Activated CD8-positive, alpha-beta T cell treated with anti-CD3 and anti-CD28 coated beads, Interleukin-2, amount 10 ng/mL, durations not matched to agents 7 days and 5 days (primary cell): ENCODE measurements at places on chromosomes 1 and 21.
A peak's percentile ranks its signal among the peaks of the same experiment; 100 is the strongest.

- DNase-seq, result no peak
- no peaks in the 10 kb centered on the region for H3K36me3 ChIP-seq
- H3K27me3 ChIP-seq, result no peaks in the 10 kb centered on the region
- H3K27ac ChIP-seq, result no peak overlapping the region
- H3K4me1 ChIP-seq, result no peaks in the 10 kb centered on the region
These were observed 39.0 kb upstream of the GRIK3 start for GRCh38 chr1:37073152-37073853.

DNA sequence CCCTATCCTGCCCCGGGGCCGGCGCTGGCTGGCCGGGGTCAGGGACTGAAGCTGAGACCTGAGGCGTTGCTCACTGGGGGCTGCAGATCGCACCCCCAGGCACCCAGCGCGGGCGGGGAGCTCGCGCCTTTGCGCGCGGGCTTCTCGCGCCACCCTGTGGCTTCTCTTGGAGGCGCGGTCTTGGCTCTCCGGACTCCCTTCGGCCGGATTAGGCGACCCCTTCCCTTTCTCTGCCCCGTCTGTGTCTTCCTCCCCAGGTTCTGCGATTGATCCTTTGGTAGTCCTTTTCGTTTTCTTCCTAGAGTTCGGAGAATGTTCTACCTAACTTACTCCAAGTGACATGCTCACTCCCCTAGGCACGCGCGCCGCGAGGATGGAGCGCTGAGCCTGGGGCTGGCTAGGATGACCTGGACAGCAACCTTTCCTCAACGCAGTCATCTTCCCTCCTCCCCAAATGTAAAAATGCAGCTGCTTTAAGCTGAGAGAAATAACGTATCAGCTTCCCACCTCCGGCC is 495 bp upstream of the NTRK1 start:
- peak overlapping the region; percentile 72 for H3K4me3 ChIP-seq
- H3K27me3 ChIP-seq, result peaks cover 39% of the 10 kb centered on the region
- peaks cover 56% of the 10 kb centered on the region for H3K4me1 ChIP-seq

GRCh38 chr1:194338241-194338948 is 1152.0 kb upstream of the B3GALT2 start:
- H3K27me3 ChIP-seq, result no peaks in the 10 kb centered on the region
- no peak for DNase-seq
- no peaks in the 10 kb centered on the region for H3K4me1 ChIP-seq
- H3K36me3 ChIP-seq, result no peaks in the 10 kb centered on the region

DNA sequence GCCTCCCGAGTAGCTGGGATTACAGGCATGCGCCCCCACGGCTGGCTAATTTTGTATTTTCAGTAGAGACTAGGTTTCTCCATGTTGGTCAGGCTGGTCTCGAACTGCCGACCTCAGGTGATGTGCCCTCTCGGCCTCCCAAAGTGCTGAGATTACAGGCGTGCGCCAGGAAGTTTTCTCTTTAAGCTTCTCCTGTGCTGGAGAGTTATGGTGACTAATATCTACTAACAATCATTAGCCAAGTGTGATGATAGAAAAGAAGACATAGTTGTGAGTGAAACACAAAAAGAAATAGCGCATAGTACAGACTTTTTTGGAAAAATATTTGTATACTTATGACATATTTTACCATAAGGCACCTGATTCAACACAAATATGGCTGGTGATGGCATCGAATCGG is 56.5 kb downstream of the SETD4 start:
- H3K36me3 ChIP-seq, result no peaks in the 10 kb centered on the region
- H3K27me3 ChIP-seq, result peaks cover 2% of the 10 kb centered on the region
- H3K4me3 ChIP-seq, result no peak overlapping the region
- no peaks in the 10 kb centered on the region for H3K4me1 ChIP-seq
- DNase-seq, result no peak

DNA sequence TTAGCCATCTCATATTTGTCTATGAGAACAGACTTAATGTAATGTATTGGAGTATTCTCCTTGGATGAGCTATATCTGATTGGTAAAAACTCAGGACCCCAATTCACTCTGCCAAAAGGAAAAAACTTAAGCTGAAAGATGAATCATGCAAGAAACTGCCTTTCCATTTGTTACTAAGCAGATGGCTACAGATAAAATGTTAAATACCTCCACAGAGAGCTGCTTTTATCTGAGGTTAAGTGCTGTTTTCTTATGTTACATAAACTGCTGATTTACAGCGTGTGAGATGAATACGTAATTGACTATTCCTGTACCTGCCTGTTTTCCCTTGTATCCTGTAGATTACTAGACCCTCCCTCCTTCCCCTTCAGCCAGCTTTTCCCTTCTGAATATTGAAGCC is 49.3 kb downstream of the CLCA4 start:
- no peaks in the 10 kb centered on the region for H3K36me3 ChIP-seq
- H3K4me1 ChIP-seq, result no peaks in the 10 kb centered on the region
- no peak for DNase-seq

DNA sequence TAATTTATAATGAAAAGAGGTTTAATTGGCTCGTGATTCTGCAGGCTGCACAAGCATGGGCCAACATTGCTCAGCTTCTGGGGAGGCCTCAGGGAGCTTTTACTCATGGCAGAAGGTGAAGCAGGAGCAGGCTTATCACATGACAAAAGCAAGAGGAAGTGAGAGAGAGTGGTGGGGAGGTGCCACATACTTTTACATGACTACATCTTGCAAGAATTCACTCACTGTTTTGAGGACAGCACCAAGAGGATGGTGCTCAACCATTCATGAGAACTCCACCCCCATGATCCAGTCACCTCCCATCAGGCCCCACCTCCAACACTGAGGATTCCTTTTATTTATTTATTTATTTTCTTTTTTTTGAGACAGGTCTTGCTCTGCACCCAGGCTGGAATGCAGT is 5.5 kb upstream of the PLEKHM2 start:
- no peak overlapping the region for H3K4me3 ChIP-seq
- no peak for DNase-seq
- peaks cover 3% of the 10 kb centered on the region for H3K4me1 ChIP-seq
- no peaks in the 10 kb centered on the region for H3K27me3 ChIP-seq
- no peaks in the 10 kb centered on the region for H3K36me3 ChIP-seq

DNA sequence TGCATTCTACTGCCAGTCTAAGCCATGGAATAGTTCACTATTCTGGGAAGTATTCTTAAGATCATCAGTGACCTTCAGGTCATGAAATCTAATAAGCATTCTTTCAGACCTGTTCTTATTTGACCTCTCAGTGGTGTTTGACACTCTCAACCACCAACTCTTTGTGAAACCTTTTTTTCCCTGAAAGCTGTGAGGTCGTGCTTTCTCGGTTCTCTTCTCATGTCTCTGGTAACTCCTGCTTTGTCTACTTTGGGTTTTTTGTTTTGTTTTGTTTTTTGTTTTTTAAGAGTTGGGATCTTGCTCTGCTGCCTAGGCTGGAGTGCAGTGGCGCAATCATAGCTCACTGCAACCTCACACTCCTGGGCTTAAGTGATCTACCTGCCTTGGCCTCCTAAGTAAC is 56.3 kb downstream of the POU2F1 start:
- H3K27ac ChIP-seq, result no peak overlapping the region
- DNase-seq, result no peak
- no peak overlapping the region for H3K4me3 ChIP-seq
- H3K36me3 ChIP-seq, result no peaks in the 10 kb centered on the region
- H3K4me1 ChIP-seq, result peaks cover 20% of the 10 kb centered on the region
- no peaks in the 10 kb centered on the region for H3K27me3 ChIP-seq

- no peak overlapping the region for H3K27ac ChIP-seq
- H3K27me3 ChIP-seq, result no peaks in the 10 kb centered on the region
- H3K4me1 ChIP-seq, result peaks cover 30% of the 10 kb centered on the region
- H3K36me3 ChIP-seq, result no peaks in the 10 kb centered on the region
- no peak for DNase-seq
- H3K4me3 ChIP-seq, result no peak overlapping the region
These were observed 3.2 kb upstream of the QSOX1 start for GRCh38 chr1:180151508-180151907.

DNA sequence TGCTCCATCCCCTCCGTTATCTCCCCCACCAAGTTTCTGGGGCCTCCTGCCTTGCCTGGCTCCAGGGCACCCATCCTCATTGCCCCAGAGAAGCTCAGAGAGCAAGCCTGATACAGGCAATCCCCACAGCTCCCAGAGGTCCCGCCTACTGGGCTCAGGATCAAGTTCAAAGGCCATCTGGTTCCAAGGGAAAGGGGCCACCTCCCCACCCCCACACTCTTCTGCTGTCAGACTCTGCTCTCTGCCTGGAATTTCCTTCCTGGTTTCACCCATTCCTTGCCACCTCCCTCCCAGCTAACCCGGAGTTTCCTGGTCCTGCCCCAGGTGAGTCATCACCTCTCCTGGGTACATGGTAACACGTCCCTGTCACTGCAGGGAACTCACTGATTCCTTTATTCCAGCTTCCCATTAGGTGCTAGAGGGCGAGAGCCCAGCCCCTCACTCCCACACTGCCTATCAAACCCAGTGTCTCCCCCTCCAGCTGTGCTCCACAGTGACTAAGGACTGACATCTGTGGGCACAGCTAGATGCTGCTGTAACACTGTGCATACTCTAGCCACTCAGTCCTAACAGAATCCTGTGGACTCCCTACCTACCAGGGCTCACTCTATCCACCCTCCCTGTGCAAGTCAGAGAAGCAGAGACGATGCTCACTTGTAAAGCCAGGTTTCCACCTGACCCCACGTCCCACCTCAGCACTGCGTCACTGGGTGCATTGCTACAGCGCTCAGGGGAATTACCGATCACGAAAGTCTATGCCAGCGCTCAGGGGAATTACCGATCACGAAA is 21.8 kb downstream of the RSPH1 start:
- peaks cover 11% of the 10 kb centered on the region for H3K27me3 ChIP-seq
- no peak overlapping the region for H3K4me3 ChIP-seq
- no peak overlapping the region for H3K27ac ChIP-seq
- DNase-seq, result no peak
- no peaks in the 10 kb centered on the region for H3K36me3 ChIP-seq

- no peaks in the 10 kb centered on the region for H3K36me3 ChIP-seq
- no peak for DNase-seq
- H3K4me3 ChIP-seq, result no peak overlapping the region
These were observed 5.1 kb downstream of the CASZ1 start for GRCh38 chr1:10791105-10791951.

DNA sequence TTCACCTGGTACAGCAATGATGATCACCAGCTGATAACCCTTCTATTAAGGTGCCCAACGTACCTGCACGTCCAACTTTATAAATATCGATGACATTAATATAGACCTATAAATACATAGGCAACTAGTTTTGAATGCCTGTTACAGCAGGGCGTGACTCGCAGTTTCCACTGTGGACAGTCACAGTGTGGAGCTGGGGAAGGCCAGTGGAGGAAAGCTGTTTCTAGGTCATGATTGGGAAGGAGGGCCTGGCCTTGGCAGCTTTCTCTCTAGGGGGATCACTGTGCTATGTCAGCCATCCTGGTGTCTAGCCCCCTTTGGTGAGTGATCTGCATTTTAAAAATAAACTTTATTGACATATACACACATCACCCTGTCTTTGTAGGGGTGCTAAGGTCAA is 4.4 kb upstream of the PRDM15 start:
- H3K4me3 ChIP-seq, result no peak overlapping the region
- H3K36me3 ChIP-seq, result no peaks in the 10 kb centered on the region
- H3K27me3 ChIP-seq, result no peaks in the 10 kb centered on the region
- no peak for DNase-seq
- H3K4me1 ChIP-seq, result peaks cover 6% of the 10 kb centered on the region

DNA sequence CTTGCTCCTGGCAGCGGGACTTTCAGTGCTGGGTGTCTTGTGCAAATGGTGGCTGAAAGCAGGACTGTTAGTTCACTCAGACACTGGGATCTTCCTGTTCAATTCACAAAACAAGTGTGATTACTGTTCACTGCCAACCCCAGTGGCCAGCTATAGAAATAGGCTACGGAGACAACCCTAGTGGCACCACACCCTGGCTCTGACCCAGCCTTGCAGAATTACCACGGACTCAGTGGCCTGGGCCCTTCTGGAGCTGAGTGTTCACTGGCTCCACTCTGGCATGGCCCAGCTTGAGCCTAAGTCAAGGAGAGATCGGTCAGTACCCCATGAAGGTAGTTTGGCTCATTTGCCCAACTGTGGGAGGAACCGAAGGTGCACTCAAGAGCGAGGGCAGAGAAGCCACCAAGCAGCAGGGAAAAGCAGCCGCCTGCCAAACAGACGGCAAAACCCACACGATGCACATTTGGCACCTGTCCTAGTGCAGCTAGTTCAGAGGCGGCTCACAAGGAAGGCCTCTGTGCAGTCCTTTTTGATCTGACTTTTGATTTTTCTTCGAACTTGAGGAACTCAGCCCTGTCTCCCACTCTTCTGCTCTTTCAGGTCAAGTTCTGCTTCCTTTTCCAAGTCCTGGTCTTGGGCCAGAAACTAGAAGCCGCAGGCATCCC is 5.9 kb downstream of the KIAA2013 start:
- H3K36me3 ChIP-seq, result peaks cover 46% of the 10 kb centered on the region
- H3K4me1 ChIP-seq, result peaks cover 32% of the 10 kb centered on the region
- H3K27me3 ChIP-seq, result no peaks in the 10 kb centered on the region
- no peak overlapping the region for H3K27ac ChIP-seq
- DNase-seq, result no peak

DNA sequence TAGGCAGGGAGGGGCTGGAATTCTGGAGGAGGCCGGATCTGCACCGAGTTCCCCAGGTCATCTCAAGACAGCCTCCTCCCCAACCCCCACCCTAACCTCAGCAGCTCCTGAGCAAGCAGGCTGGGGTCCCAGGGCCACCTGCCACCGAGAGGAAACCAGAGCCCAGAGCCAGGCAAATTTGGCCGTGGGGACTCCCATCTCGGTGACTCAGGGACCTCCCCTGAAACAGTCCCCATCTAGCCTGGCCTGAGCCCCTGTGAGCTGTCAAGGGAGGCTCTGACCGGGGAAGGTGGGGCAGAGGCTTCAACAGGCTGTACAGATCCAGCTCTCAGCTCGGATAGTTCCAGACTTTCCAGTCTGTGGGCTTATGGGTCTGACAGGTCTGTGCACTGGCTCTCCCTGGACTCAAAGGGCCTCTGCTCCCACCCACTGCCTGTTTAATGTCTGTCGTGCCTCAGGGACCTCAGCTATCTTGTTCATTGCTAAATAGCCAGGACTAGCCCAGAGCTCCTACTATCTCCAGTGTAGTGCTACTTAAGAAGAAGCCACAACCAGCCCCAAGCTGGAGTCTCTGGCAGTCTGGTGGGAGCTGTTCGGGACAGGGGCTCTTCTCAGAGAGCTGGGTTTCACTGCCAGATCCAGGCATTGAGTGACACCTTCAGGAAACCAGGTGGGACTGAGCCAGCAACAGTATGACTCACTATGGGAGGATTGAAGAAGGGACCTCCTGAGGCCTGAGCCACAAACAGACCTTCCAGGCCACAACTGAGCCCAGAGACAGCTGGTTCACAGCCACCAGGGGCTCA is 25.6 kb downstream of the MATN1 start:
- H3K4me3 ChIP-seq, result no peak overlapping the region
- no peaks in the 10 kb centered on the region for H3K36me3 ChIP-seq
- no peak for DNase-seq
- no peak overlapping the region for H3K27ac ChIP-seq
- H3K27me3 ChIP-seq, result peaks cover 4% of the 10 kb centered on the region

DNA sequence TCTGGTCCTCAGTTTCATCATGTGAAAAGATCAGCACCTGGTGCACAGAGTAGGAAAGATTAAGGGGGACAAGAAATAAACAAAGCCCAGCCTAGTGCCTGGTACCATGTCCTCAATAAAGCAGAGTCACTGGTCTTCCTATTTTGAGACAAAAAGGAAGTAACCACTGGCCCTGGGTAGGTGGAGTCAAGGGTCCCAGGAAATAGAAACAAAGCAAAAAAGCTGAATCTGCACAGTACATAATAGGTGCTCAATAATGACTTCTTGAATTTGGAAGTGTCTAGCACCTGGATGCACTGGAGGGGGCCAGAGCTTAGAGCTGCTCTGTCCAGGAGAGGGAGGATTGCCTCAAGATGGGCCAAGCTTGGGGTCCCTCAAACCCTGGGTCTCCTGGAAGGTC is 1.9 kb upstream of the EPHB2 start:
- H3K27ac ChIP-seq, result no peak overlapping the region
- no peak overlapping the region for H3K4me3 ChIP-seq
- DNase-seq, result no peak
- no peaks in the 10 kb centered on the region for H3K36me3 ChIP-seq
- H3K27me3 ChIP-seq, result peaks cover 54% of the 10 kb centered on the region
